ENCODE measurements at places on chromosomes 7 and 10.

- DNase-seq: no peak
These were observed 253.6 kb downstream of the CNTNAP2 start for GRCh38 chr7:146370171-146370570.

DNA sequence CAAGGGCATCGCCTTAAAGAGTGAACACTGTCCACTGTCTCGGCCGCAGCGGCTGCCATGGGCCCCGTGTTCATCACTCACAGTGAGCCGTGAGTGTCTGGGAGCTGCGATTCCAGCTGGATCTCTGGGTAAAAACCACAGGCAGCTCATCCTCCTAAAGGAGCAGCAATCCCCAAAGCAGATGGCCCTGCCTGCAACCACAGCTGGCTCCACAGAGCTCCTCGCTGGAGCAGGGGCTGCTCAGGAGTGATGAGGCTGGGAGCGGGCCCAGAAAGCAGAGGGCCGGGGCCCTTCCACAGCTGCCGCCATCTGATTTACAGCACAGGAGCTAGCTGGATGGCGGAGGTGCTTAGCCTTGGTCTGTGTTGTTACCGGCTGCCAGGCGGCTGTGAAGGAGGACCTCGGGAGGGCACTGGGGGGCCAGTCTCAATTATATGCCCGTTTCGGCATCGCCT is 6.6 kb upstream of the TMEM184A start:
- DNase-seq: no peak

GRCh38 chr10:63421591-63421990 is 44.2 kb downstream of the JMJD1C start:
- DNase-seq: no peak

DNA sequence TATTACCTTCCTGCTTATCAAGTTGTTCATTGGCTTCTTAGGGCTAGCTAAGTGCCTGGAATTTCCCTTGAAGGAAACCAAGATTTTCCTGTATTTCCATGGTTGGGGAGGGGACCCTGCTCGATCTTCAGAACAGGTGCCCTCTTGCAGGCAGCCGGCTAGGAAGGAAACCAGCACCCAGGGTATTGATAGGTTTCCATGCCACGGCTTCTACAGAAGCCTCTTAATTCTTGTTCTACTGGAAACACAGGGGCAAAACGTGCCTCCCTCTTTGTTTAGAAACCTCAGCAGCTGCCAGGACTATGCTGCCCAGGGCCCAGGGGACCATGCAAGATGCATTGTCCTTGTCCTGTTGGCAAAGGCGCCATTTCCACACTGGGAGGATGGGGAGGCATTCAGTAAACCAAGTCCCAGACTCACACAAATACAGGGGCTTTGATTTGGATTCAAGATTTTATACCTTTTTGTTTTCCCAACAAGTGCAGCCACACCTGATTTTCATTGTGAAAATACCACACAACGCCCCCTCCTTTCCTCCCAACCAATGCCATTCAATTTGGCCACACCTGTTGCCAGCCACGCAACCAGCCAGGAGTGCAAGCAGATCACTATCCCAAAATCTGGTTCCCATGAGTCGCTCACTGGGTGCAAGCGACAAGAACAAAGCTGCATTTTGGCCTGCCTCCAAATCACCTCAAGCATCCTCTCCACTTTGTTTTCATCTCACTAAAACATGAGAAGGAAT is 29.6 kb downstream of the C10orf71 start:
- no peak for DNase-seq

GRCh38 chr7:120703585-120704240 is 154.2 kb downstream of the TSPAN12 start:
- DNase-seq: no peak

DNA sequence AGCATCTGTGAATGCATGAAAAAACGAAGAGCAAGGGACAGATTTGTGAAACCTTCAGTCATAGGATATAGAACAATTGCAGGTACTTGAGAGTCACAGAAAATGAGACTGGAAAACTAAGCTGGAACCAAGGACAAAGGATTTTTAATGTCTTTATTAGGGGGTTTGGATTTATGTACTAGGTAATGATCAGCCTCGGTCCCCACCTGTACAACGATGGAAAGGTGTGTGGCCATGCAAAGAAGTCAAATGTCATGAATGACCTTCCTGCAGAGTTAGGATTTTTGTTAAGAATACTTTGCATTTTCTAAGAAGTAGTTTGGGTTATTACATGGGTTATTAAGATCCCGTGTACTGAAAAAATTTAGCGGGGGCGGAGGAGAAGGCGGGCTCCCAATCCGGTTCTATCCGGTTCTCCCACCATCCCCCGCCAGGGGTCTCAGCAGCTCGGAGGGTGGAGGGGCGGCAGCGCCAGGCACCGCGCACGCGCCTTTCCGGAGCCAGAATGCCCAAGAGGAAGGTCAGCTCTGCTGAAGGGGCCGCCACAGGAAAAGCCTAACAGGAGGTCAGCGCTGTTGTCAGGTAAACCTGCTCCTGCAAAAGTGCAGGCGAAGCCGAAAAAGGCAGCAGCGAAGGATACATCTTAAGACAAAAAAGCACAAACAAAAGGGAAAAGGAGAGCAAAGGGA is 327.5 kb upstream of the PLXDC2 start:
- no peak for DNase-seq

GRCh38 chr10:50415292-50415691 is 164.0 kb upstream of the ASAH2 start:
- DNase-seq: no peak

- DNase-seq: no peak
These were observed 9.2 kb upstream of the EPHA1 start for GRCh38 chr7:143417734-143418383.

- no peak for DNase-seq
These were observed 210.1 kb downstream of the KIAA1217 start for GRCh38 chr10:24419066-24419465.

GRCh38 chr10:80144067-80144695 is 11.7 kb downstream of the PLAC9 start:
- DNase-seq: no peak

- DNase-seq: no peak
These were observed 1210.5 kb upstream of the SORCS1 start for GRCh38 chr10:108374991-108375390.

DNA sequence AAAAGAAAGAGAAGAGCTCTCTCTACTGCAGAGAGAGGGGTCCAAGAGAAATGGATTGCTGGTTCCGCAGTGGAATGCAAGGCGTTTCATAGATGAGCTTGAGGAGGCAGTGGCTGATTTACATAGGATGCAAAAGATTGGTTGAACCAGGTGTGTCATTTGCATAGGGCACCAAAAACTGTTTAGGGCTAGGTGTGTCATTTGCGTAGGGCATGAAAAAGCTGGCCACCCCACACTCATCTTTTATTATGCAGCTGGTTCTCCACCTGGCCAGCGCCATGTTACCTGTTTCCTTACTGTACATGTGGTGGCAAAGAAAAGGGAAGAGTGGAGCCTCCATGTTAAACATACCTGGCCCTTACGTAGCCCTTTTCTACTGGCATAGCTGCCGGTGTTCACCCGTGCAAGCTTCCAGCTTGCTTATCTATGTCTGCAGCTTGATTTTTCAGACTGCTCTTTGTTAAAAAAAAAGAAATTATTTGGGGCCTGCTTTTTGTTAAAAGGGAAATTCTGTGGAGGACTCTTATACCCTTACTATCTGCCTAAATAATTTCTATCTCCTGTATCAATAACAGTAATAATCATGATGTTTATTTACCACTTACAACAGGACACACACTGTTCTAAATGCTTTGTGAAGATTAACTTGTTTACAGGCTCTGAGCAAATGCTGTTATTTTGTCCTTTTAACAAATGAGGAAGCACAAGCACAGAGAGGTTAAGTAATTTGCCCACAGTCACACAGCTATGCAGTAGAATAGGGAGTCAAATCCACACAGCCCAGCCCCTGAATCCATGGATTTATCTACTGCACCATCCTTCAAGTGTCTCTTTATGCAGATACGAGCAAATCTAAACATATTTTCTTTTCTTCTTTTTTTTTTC is 33.3 kb downstream of the CASP7 start:
- no peak for DNase-seq

DNA sequence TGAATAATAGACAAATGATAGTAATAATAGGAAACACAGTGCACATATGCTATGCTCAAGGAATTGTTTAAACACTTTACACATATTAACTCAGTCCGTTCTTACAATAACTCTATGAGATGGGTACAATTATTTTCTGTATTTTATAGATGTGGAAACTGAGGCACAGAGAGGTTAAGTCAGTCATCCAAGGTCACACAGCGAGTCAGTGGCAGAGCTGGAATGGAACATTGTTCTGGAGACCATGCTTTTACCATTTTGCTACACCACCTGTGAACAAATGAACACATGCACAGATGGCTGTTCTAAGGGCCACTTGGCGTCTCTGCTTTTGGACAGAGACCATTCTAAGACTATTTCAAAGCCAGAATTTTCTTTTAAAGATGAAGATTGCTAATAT is 26.9 kb upstream of the MTPN start:
- DNase-seq: no peak

GRCh38 chr7:1560620-1561031 is 4.6 kb upstream of the TMEM184A start:
- no peak for DNase-seq

GRCh38 chr10:130882906-130883305 is 428.6 kb downstream of the TCERG1L start:
- no peak for DNase-seq

DNA sequence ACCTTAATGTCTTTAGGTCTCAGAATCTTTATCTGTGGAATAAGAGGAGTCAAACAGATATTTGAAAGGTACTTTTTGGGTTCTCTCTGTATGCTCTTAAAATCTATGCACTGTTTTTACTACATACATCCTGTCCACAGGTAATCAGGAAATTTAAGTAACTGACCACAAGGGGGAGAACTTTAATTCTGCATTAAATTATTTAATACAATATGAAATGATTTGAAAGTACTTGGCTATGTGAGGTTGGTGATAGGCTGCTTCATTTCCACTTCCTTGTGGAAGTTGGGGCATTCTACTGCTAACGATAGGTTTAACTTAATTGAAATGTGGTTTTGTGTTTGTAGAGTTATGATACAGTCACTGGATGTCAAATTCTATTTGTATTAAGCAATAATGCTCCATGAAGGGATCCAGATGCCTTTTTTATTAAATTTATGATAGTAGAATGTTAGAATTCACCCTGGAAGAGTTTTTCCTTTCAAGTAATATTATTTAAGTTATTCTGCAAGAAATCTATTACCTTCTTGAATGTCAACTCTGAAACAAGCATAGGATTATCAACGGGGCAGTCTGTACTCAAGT is 6.0 kb downstream of the TEX47 start:
- no peak for DNase-seq

- no peak for DNase-seq
These were observed 112.4 kb upstream of the JAZF1 start for GRCh38 chr7:28292834-28293526.

DNA sequence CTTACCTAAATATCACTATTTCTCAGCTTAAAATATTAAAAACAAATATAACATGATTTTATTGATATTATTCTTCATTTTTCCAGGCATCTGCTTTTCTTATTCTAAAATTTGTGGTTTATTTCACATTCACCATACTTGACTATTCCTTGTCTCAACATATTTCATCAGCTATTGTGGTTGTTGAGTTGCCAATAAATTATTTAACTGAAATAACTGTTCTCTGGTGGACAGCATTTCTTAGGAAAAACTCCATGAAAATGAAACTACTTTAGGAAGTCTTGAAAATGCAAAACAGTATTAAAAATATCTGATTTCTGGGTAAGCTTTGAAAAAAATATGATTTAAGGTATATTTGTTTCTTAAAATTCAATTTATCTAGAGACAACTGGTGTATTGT is 122.9 kb upstream of the SEMA3A start:
- no peak for DNase-seq

- DNase-seq: no peak
These were observed 369.1 kb downstream of the PLXNA4 start for GRCh38 chr7:132207211-132207610.

- DNase-seq: no peak
These were observed 255.0 kb downstream of the RPS24 start for GRCh38 chr10:78288663-78289062.

DNA sequence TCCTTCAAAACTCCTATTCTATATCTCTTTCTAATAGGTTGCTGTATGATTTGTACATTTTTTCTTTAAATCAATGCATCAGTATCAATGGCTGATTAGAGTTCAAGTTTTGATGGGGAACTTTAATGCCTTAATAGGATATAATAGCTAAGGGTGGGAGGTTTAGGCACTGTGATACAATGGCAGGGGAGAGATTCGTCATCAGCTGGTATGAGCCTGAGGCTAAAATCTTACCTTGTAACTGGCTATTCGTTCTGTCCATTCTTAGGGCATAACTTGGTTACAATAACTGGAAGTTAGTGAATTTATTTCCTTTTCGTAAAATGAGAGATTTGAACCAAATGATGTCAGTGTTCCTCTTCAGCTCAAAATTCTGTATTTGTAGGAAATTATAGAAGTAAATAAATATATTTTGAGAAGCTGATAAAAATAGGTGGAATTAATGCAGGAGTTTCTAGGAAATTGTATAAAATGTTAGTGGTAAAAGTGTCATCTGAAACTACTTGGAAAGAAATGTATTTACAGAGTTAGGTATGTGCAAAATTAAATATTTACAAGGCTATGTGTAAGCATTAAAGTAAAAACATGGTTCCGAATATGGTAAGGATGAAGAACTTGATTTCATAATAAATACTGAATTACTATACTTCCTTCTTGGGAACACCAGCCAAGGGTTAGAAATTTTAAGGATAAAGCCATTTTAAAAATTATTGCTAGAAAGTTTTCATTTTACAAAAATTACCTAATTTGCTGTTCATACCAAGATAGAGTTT is 27.5 kb upstream of the NAMPT start:
- DNase-seq: no peak

DNA sequence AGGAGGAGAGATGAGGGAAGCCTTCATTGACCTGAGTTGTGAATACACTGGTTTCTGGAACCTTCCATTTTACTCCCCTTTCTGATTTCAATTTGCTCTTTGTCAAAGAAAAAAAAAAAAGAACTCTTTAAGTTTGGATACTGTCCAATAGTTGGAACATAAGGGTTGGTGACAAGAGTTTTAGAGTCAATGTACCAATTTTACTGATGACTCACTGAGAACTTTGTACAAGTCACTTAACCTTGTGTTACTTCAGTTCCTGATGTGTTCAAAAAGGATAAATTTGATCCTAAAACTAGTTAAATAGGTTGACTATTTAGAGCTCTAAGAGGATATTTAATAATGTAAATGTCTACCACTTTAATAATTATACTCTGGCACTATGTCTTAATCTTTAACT is 4.1 kb upstream of the CDK14 start:
- no peak for DNase-seq

DNA sequence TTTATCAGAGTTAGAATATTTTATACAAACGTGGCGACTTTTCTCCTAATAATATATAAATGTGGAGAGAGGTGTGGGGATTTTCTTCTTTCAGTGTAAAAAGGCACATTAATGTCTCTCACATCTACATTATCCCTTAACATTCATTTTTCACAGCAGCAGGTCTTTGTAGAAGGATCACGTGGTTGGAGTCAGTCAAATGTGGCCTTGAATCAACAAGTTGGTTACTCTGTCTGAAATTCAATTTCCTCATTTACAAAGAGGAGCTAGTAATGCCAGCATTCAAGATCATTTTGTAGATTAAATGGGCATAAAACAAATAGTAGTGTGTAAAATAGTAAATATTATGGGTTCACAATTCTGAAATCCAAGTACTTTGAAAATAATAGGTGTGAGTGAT is 183.1 kb upstream of the SEMA3E start:
- DNase-seq: no peak

Measured in NCI-H1436 treated with DMSO at 0.1 percent for 48 hours (cell line).